Keratinocyte (primary cell): ENCODE measurements at places on chromosomes 1 and 21. TPM values are rescaled to one million over a fixed set of nuclear protein-coding genes. Genes with fewer than 3 reads are reported as not detected.

- no peak for DNase-seq
These were observed 415.0 kb upstream of the ESRRG start for GRCh38 chr1:217138173-217138765.

DNA sequence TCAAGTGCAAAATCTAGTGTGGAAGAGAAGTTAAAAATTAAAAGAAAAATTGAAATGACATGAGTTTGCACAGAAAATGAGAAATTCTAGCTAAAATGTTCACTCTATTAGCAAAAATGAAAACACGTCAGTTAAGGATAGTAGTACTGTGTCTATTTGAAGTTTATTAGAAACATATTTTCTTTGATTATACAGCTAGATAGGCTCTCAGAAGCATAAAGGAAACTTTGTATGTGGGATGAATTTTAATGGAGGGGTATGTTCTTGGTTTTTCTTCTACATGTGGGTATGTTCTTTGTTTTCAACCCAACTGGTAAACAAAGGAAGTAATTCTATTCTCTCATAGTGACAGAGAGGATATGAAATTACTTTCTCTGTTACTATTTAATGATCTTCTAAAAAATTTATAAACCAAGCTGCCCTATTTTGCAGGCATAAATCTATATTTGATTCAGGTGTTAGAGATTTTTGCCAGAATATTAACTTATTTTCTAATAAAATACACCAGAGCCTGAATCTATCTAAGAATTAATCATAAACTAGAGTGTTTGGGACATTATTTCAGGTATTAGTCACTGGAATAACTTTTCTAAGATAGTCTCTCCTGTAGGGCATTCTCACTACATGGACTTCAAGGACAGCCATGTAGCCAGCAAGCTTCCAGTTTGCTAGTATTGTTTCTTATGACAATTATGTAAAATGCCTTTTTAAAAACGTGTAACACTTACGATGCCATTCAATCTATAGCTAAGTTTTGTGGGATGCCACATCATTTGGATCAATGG lies 15.8 kb downstream of the GPSM2 start:
- no peak for DNase-seq

Gene NR1I3
- polyA plus RNA-seq = not detected in 3 replicates

GRCh38 chr1:156082309-156083091 lies at the start of gene MEX3A:
Gene MEX3A (minus strand): TSS chr1:156082465. CDS start chr1:156081998, 467 bp downstream.
- DNase-seq = no peak

Gene TRIM45
- polyA plus RNA-seq = 2.5 to 2.7 TPM (median 2.6 TPM) in 3 replicates

Gene GBP5
- 0.02 to 0.04 TPM (median 0.03 TPM) in 3 replicates for polyA plus RNA-seq

Gene TMPRSS2
- polyA plus RNA-seq = not detected in 3 replicates

Gene NBPF10
- 1.1 to 2.1 TPM (median 1.7 TPM) in 3 replicates for polyA plus RNA-seq

Gene RGS7
- polyA plus RNA-seq = not detected in 3 replicates

Gene APP
- polyA plus RNA-seq = 1,015 to 1,448 TPM (median 1,185 TPM) in 3 replicates

- DNase-seq = no peak
These were observed 51.4 kb upstream of the RGL1 start for GRCh38 chr1:183753464-183753891.

Gene KIF2C
- 2.5 to 17.6 TPM (median 16.3 TPM) in 3 replicates for polyA plus RNA-seq

- DNase-seq = no peak
These were observed 46.4 kb upstream of the S1PR1 start for GRCh38 chr1:101190441-101190840.

Gene NTNG1
- polyA plus RNA-seq = 3.2 to 8.5 TPM (median 8.1 TPM) in 3 replicates

DNA sequence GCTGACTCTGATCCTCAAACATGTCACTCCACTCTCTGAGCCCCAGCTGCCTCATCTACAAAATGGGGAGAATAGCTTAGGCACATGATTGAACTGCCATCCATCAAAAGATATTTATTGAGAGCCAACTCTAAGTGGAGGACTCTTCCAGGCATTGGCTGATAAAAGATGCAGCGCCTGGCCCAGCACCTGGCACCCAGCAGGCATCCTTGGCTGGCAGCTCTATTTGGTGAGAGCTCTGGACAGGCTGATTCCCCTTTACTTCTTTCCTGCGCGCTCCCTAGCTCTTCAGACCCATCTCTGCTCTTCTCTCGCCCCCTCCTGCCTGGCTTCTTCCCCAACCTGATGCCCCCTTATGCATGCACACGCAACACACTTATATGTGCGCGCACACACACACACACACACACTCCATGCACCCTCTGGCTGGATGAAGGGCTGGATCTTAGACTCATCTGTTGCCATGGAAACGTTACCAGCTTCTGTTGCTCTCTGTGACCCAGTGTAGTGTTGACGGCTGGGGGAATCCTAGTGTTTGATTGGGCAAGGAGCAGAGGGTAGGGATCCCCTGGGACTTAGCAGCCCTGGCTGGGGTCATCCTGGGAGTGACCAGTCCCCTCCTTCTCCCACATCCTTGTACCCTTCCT lies 49.3 kb downstream of the VWA5B1 start:
- no peak for DNase-seq

GRCh38 chr1:25620701-25621350 lies 4.2 kb downstream of the MAN1C1 start:
- DNase-seq = no peak
